ENCODE measurements at places on chromosomes 6 and 20. TPM values are rescaled to one million over a fixed set of nuclear protein-coding genes. Genes with fewer than 3 reads are reported as not detected.

GRCh38 chr20:2179949-2180348 lies 78.3 kb downstream of the STK35 start:
- no peaks in the 10 kb centered on the region for H3K4me1 ChIP-seq
- no peak for DNase-seq
- H3K36me3 ChIP-seq = no peaks in the 10 kb centered on the region

DNA sequence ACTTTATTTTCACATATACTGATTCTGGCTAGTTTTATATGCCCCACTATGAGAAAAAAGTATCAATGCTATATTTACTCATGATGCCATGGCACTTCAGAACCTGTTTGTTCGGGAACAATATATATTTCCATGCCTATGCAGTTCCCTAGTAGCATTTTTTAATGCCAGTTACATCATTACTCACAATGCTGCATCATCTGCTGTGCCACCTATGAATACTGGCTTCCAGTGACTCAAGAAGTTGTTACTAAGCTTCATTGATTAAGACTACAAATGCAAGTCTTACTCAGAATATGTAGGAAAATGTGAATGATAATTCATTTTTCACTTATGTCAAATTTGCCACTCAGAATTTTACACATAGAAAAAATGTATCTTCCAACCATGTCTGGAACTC lies 97.9 kb downstream of the MAFB start:
- H3K36me3 ChIP-seq = no peaks in the 10 kb centered on the region
- no peaks in the 10 kb centered on the region for H3K4me1 ChIP-seq
- no peak for DNase-seq
- H3K27me3 ChIP-seq = no peaks in the 10 kb centered on the region

- peaks cover 23% of the 10 kb centered on the region for H3K27me3 ChIP-seq
- DNase-seq = no peak
These were observed 1.0 kb downstream of the CCN2 start for GRCh38 chr6:131949909-131950766.

DNA sequence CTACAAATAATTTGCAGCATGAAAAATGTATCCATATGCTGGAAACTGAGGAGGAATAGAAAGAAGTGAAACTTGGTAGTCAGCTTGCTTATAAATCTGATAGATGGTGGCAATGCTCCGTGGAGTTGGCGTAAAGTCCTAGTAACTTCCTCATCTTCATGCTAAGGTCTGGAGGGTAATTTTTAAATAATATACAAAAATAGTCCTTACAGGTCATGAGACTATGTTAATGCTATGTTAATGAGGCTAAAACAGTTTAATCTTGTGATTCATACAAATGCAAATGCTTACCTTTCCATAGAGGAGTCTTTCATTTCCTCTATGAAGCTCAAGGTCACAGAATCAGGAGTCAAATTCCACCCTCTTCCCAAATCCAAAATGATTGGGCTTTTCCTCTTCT lies 9.4 kb upstream of the CRIP3 start:
- H3K27ac ChIP-seq = no peak overlapping the region
- no peaks in the 10 kb centered on the region for H3K27me3 ChIP-seq
- H3K4me1 ChIP-seq = no peaks in the 10 kb centered on the region
- H3K36me3 ChIP-seq = no peaks in the 10 kb centered on the region

DNA sequence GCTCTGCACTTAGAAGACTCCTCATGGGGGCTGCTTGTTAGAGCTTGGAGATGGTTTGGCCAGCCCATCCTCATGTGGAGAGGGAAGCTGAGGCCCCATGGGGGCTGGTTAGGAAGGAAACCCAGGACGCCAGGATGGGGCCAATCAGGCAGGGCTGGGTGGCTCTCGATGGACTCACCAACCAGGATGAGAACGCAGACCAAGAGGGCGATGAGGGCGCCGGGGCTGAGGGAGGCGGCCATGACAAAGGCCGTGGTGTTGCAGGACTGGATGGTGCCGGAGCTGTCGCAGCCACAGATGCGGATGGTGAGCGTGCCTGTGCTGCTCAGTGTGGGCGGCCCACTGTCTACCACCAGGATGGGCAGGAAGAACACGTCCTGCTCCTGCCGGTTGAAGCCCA lies 59.7 kb downstream of the CD40 start:
- DNase-seq = no peak
- no peak overlapping the region for H3K27ac ChIP-seq
- peaks cover 3% of the 10 kb centered on the region for H3K4me1 ChIP-seq
- no peak overlapping the region for H3K4me3 ChIP-seq
- H3K36me3 ChIP-seq = no peaks in the 10 kb centered on the region

GRCh38 chr6:47854971-47855370 lies 73.1 kb downstream of the OPN5 start:
- H3K4me3 ChIP-seq = no peak overlapping the region
- no peak overlapping the region for H3K27ac ChIP-seq
- no peaks in the 10 kb centered on the region for H3K27me3 ChIP-seq
- no peaks in the 10 kb centered on the region for H3K4me1 ChIP-seq
- no peaks in the 10 kb centered on the region for H3K36me3 ChIP-seq
- no peak for DNase-seq

GRCh38 chr6:108748959-108749358 lies 99.3 kb upstream of the ARMC2 start:
- no peaks in the 10 kb centered on the region for H3K4me1 ChIP-seq
- no peaks in the 10 kb centered on the region for H3K36me3 ChIP-seq
- no peak overlapping the region for H3K4me3 ChIP-seq
- no peak for DNase-seq
- no peak overlapping the region for H3K27ac ChIP-seq

GRCh38 chr6:25137916-25138232 lies 141.3 kb upstream of the CARMIL1 start:
- peaks cover 17% of the 10 kb centered on the region for H3K4me1 ChIP-seq
- H3K4me3 ChIP-seq = peak overlapping the region; percentile 64
- no peaks in the 10 kb centered on the region for H3K27me3 ChIP-seq

DNA sequence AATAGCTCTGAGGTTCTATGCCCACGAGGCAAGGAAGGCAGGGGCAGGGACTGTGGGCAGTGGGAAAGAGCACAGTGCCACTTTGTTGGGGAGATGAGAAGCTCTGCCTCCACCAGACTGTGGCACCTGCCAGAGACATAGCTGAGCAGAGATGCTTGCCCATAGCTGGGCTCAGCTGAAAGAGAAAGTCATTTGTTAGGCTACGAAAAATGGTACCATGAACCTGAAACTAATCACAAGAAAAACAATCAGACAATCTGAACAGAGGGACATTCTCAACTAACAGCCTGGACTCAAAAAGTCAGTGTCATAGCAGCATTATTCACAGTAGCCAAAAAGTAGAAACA lies 32.9 kb upstream of the TCP11 start:
- no peaks in the 10 kb centered on the region for H3K27me3 ChIP-seq
- H3K4me1 ChIP-seq = peaks cover 9% of the 10 kb centered on the region
- H3K4me3 ChIP-seq = no peak overlapping the region
- no peaks in the 10 kb centered on the region for H3K36me3 ChIP-seq
- H3K27ac ChIP-seq = no peak overlapping the region

GRCh38 chr20:7399575-7399974 lies 540.7 kb downstream of the HAO1 start:
- H3K4me1 ChIP-seq = no peaks in the 10 kb centered on the region
- no peak overlapping the region for H3K4me3 ChIP-seq
- H3K27me3 ChIP-seq = no peaks in the 10 kb centered on the region
- no peaks in the 10 kb centered on the region for H3K36me3 ChIP-seq
- no peak overlapping the region for H3K27ac ChIP-seq

GRCh38 chr6:151502499-151502898 lies 8.7 kb downstream of the CCDC170 start:
- no peaks in the 10 kb centered on the region for H3K27me3 ChIP-seq
- DNase-seq = no peak
- no peaks in the 10 kb centered on the region for H3K36me3 ChIP-seq
- H3K4me1 ChIP-seq = no peaks in the 10 kb centered on the region

- no peaks in the 10 kb centered on the region for H3K4me1 ChIP-seq
- H3K27ac ChIP-seq = no peak overlapping the region
- DNase-seq = no peak
- no peaks in the 10 kb centered on the region for H3K36me3 ChIP-seq
- no peak overlapping the region for H3K4me3 ChIP-seq
These were observed 281.7 kb downstream of the CDC5L start for GRCh38 chr6:44668976-44669934.

DNA sequence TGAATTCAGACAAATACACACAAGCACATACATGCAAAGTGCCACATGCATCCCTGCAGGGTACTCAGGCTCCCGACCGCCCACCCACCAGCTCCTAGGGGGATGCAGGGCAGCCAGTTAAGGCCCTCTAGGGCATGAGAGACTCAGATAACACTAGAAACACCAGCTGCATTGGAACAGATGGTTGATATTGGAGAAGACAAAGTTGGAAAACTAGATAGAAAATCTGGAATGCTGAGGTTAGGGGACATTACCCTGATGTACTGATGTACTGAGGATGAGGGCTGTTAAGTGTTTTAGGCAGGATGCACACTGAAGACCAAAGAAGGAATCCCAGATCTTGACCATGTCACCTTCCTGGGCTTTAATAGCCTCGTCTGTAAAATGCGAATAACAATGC lies 134.6 kb upstream of the ECI2 start:
- H3K36me3 ChIP-seq = no peaks in the 10 kb centered on the region
- no peaks in the 10 kb centered on the region for H3K4me1 ChIP-seq
- H3K27ac ChIP-seq = no peak overlapping the region
- DNase-seq = no peak

DNA sequence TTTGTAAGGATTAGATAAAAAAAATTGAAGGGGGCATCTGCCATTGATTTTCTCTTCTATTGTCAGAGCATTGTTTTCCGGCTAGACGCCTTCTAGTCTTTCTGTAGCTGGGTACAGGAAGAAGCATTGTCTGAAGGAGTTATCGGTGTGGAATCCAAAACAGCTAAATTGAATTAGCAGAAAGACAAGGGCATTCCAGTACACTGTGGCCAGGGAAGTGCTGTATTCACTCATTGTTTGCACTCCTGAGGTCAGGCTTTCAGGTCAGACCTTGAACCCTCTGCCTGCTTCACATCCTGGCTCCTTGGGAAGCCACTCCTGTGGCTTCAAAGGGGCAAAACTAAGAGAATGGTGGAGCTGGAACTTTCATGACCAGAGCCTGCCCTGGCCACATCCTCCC lies 81.1 kb upstream of the SNAP25 start:
- H3K36me3 ChIP-seq = no peaks in the 10 kb centered on the region
- no peak overlapping the region for H3K4me3 ChIP-seq
- no peak for DNase-seq
- no peak overlapping the region for H3K27ac ChIP-seq
- H3K27me3 ChIP-seq = no peaks in the 10 kb centered on the region

DNA sequence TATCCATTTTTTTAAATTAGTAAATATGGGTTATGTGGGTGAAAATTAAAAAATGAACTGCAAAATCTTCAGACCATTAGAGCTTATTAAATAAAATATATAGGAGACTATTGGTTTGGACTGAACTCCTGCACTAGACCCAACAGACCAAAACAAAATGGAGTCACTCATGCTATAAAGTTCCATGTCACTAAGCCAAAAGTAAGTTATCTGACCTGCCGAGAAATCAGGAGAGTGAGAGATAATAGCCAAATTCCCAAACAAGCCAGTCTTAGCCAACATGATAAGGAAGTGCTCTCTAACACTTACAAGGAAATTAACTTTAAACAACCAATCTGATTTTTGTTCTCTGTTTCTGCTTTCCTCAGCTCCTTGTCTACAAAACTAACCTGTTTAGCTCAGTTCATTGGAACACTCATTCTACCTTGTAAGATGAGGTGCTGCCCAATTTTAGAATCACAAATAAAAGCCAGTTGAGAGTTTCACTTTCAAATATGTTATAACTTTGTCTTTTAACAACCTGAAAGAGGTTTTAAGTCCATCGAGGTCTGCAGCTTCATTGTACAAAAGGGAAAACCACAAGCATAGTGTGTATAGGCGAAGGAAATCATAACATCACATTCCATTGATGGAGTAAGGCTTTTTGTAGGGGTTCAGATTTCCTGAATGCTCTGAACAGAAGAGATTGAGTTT lies 220.5 kb downstream of the TENT5A start:
- H3K27me3 ChIP-seq = no peaks in the 10 kb centered on the region
- H3K27ac ChIP-seq = no peak overlapping the region
- H3K36me3 ChIP-seq = no peaks in the 10 kb centered on the region

- H3K4me1 ChIP-seq = no peaks in the 10 kb centered on the region
- no peak overlapping the region for H3K27ac ChIP-seq
- H3K36me3 ChIP-seq = no peaks in the 10 kb centered on the region
- no peak for DNase-seq
- no peak overlapping the region for H3K4me3 ChIP-seq
These were observed 209.7 kb downstream of the TBX18 start for GRCh38 chr6:84554706-84555105.

DNA sequence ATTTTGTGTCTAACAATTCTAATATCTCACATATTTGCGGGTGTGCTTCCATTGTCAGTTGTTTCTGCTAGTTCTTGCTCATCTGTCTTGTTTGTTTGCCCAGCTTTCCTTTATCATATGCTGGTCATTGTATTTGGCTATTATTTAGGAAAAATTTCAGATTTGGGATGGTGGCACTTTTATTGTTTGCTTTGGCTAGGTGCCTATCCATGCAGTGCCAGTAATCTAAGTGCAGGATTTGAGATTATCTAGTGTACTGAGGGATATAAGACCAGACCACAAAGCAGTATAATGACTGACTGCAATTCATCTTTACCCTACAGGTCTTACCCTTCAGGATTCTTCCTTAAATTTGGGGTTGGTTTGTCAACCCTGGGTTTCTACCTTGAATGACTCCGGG lies 63.9 kb downstream of the NINL start:
- H3K36me3 ChIP-seq = no peaks in the 10 kb centered on the region
- no peak for DNase-seq
- no peaks in the 10 kb centered on the region for H3K27me3 ChIP-seq
- H3K27ac ChIP-seq = no peak overlapping the region
- no peaks in the 10 kb centered on the region for H3K4me1 ChIP-seq

GRCh38 chr6:11601776-11602605 lies 64.4 kb downstream of the TMEM170B start:
- H3K27me3 ChIP-seq = no peaks in the 10 kb centered on the region
- no peaks in the 10 kb centered on the region for H3K4me1 ChIP-seq
- no peak overlapping the region for H3K4me3 ChIP-seq
- no peaks in the 10 kb centered on the region for H3K36me3 ChIP-seq

DNA sequence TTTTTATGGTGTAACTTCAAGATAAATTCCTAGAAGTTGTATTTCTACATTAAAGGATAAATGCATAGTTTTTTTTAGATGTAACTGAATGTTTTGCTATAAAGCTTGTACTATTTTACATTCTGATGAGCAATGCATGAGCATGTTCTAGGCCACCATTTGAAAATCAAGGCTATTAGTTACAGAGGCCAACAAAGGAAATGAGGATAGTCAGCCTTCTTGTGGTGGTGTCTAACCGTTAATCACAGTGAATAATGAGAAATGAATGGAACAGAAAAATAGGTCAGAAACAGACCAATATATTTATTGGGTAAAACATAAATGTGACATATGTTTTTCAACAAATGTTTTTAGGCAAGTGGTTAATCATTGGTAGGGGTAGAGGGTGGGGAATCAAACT lies 37.6 kb upstream of the L3MBTL3 start:
- H3K36me3 ChIP-seq = no peaks in the 10 kb centered on the region
- no peaks in the 10 kb centered on the region for H3K27me3 ChIP-seq
- H3K4me3 ChIP-seq = no peak overlapping the region
- no peaks in the 10 kb centered on the region for H3K4me1 ChIP-seq
- no peak overlapping the region for H3K27ac ChIP-seq

GRCh38 chr6:11952316-11952715 lies 59.8 kb upstream of the HIVEP1 start:
- H3K36me3 ChIP-seq = no peaks in the 10 kb centered on the region
- H3K4me3 ChIP-seq = no peak overlapping the region
- no peak for DNase-seq
- no peaks in the 10 kb centered on the region for H3K4me1 ChIP-seq
- H3K27me3 ChIP-seq = no peaks in the 10 kb centered on the region

SLC2A10 gene
- total RNA-seq = not detected

OR2H1 gene
- not detected for total RNA-seq

ARMC12 gene
- total RNA-seq = 2.8 TPM

SUMO4 gene
- total RNA-seq = 8.6 TPM

MUC22 gene
- total RNA-seq = not detected

OVOL2 gene
- not detected for total RNA-seq

RAB44 gene
- total RNA-seq = 0.22 TPM

CASS4 gene
- total RNA-seq = 37.0 TPM

OR2B6 gene
- not detected for total RNA-seq

C2 gene
- 2.3 TPM for total RNA-seq

SIRPD gene
- total RNA-seq = 0.28 TPM
